ENCODE measurements at places on chromosomes 12 and 14. TPM values are rescaled to one million over a fixed set of nuclear protein-coding genes. Genes with fewer than 3 reads are reported as not detected.
A peak's percentile ranks its signal among the peaks of the same experiment; 100 is the strongest.

DNA sequence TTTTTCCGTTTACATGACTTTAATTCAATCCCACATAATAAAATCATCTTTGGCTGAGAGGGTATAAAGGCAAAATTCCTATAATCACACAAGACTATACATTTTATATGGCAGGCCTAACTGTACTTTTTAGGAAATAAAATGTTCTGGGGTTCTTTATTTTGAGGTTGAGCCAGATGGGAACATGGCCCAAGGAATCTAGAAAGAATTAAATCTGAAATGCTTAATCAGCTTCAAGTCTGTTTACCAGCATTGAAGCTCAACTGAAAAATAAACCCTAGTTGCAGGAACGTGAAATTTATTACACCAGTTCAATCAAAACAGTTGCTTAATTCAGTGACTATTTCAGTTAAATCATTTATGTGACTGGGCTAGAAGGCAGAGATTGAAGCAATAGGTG is 191.0 kb upstream of the BTG1 start:
- no peaks in the 10 kb centered on the region for H3K4me1 ChIP-seq
- no peak overlapping the region for H3K4me3 ChIP-seq
- H3K27me3 ChIP-seq: no peaks in the 10 kb centered on the region
- H3K27ac ChIP-seq: no peak overlapping the region
- DNase-seq: no peak

KRT82 gene
- not detected for total RNA-seq

DNA sequence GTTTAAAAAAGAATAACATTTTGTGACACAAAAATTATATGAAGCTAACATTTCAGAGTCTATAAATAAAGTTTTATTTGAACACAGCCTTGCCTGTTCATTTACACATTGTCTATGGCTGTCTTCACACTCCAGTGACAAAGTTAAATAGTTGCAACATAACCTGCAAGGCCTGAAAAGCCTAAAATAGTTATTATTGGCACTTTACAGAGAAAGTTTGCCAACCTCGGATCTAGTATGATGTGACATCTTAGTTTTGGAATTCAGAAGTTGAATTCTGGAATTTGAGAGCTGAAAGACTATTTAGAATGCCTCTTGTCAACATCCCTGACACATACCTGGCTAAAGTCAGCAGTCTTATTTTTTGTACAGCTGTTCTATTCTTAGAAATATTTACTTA is 68.3 kb downstream of the DYRK2 start:
- H3K27me3 ChIP-seq: no peaks in the 10 kb centered on the region
- H3K4me3 ChIP-seq: no peak overlapping the region
- H3K27ac ChIP-seq: no peak overlapping the region
- no peaks in the 10 kb centered on the region for H3K36me3 ChIP-seq
- peak; percentile 89 for DNase-seq
- H3K4me1 ChIP-seq: peaks cover 2% of the 10 kb centered on the region

DNA sequence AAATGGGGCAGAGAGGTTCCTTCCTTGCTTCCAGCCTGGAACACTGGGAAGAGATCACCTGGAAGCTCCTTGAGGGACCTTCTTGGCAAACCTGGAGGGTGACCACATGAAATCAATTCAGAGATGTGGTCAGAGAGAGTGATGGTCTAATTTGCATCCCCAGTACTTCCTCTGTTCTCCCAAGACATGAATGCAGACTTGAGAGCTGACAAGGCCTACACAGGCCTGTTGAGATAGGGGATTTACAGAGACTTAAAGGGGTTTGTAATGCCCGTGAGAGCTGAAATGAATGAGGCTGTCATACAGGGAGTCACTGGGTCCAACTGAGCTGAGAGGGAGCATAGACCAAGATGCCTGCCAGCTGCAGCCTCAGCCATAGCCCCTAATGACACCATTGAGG is 45.1 kb downstream of the TMX1 start:
- no peak overlapping the region for H3K4me3 ChIP-seq
- peaks cover 2% of the 10 kb centered on the region for H3K4me1 ChIP-seq
- H3K27me3 ChIP-seq: no peaks in the 10 kb centered on the region
- DNase-seq: no peak
- no peaks in the 10 kb centered on the region for H3K36me3 ChIP-seq

CCDC175 gene
- total RNA-seq: not detected
